ENCODE measurements at places on chromosomes 6 and 20.

DNA sequence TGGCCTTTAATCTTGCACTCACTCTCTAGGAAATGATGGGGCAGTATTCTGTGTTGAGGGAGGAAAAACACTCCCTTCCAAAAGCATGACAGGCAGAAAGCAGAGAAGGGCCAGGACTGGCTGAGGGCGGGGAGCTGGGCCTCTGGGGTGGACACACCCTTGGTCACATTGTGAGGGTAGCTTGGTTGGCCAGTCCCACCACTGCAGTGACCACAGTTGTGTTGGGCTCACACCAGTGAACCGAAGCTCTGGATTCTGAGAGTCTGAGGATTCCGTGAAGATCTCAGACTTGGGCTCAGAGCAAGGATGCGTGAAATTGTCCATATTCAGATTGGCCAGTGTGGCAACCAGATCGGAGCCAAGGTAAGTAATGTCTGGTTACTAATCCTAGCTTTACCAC, at the start of gene TUBB1:
TSS of gene TUBB1 (plus strand) at position 213 of the 400 bp plus-strand sequence. CDS start at position 307, 94 bp downstream.
- DNase-seq = no peak

DNA sequence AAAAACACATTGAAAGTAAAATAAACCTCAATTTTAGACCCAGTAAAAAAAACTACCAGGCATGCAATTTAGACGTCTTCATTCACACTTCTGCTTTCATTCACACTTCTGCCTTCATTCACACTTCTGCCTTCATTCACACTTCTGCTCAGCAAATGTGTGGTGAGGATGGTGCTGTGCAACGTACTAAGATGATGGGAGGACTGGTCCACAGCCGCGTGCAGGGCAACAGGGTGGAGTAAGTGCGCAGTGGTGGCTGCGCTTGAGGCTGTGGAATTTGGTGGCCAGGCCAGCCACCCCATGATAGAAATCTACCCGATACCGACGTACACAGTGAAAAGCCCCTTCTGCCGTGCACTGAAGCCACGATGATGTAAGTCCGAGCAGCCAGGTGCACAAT, 114.3 kb upstream of the CD93 start:
- no peak for DNase-seq

- DNase-seq = no peak
Observed at GRCh38 chr6:27582928-27583725, 110.2 kb upstream of the ZNF184 start.

GRCh38 chr20:57633945-57634491, 13.8 kb upstream of the ZBP1 start:
- no peak for DNase-seq

DNA sequence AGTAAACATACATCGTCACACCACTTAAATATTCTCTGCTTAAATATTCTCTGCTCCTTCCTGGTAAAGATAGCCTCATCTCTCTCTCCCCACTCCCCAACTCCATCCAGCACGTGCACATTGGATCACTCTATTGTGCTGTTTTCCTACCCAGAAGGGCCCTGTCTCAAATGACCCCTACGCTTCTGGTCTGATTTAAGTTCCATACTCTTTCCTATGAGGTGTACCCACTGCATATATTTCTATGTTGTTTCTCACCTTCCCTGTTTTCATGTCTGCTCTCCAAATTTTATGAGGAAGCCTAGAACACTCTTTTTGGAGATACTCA, 53.7 kb downstream of the HFE start:
- no peak for DNase-seq

- no peak for DNase-seq
Observed at GRCh38 chr6:125117818-125118217, 35.8 kb upstream of the TPD52L1 start.

DNA sequence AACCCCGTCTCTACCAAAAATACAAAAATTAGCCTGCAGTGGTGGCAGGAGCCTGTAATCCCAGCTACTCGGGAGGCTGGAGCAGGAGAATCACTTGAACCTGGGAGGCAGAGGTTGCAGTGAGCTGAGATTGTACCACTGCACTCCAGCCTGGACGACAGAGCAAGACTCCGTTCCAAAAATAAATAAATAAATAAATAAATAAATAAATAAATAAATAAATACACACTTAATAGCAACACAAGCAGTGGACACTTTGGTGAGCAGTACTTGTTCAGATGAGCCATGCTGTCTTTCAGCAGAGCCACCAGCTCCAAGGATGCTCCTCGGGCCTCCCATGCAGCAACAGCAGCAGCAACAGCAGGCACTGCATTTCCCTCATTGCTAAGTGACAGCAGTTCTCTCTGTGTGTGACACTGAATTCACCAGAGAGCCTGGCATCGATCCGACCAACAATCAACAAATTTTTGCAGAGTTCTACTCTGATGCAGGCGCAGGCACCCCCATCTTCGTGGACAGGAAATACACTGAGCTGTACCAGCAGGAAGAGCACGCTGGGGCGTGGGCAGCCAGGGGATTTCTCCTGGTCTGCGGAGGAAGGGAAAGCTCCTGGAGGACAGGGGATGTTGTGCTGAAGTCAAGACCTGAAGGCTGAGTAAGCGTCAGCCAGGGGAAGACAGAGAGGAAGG, 54.0 kb upstream of the SNX9 start:
- no peak for DNase-seq

- DNase-seq = no peak
Observed at GRCh38 chr6:46914279-46914810, 7.4 kb downstream of the ADGRF5 start.

- DNase-seq = no peak
Observed at GRCh38 chr20:37119356-37120036, 23.7 kb upstream of the RBL1 start.

All from T-helper 1 cell (primary cell).